ENCODE measurements at places on chromosomes 3 and 15.

DNA sequence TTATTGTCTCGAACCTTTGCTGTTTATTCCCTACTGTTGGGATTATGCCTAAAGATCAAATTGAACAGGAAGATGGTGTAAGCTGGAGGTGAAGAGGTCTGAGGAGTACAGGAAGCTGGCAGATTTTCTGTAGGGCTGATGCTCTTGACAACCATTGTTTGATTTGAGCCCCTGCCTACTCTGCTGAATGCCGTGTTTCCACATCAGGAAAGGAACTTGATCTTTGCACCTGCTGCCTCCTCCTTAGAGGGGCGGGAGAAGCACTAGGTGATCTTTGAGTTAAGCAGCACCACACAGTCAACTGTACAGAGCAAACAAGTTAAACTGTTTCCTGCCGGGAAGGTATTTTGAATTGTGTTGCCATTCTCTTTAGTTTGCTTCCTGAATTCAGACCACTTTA is 364.6 kb upstream of the EPHA6 start:
- DNase-seq = no peak

GRCh38 chr3:187802928-187803259 is 57.6 kb upstream of the BCL6 start:
- no peak for DNase-seq

GRCh38 chr15:57553526-57553925 is 38.2 kb upstream of the MYZAP start:
- no peak for DNase-seq

DNA sequence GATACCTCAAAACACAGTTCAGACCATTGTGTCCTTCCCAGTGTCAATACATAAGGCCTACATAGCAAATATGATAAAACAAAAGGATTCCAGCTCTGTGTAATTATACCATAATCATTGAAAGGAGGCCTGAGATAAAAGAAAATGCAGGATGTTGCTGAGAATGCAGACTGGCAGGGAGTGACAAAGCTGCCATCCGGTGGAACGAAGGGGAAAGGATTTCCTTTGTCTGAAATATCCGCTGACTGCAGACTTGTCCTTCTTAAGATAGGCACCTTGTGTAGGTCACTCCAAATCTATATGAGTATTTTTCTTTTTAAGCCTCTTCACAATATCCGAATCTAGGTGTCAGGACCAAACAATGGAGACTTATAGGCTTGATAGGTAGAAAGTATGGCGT is 108.0 kb downstream of the KCNH8 start:
- DNase-seq = no peak

DNA sequence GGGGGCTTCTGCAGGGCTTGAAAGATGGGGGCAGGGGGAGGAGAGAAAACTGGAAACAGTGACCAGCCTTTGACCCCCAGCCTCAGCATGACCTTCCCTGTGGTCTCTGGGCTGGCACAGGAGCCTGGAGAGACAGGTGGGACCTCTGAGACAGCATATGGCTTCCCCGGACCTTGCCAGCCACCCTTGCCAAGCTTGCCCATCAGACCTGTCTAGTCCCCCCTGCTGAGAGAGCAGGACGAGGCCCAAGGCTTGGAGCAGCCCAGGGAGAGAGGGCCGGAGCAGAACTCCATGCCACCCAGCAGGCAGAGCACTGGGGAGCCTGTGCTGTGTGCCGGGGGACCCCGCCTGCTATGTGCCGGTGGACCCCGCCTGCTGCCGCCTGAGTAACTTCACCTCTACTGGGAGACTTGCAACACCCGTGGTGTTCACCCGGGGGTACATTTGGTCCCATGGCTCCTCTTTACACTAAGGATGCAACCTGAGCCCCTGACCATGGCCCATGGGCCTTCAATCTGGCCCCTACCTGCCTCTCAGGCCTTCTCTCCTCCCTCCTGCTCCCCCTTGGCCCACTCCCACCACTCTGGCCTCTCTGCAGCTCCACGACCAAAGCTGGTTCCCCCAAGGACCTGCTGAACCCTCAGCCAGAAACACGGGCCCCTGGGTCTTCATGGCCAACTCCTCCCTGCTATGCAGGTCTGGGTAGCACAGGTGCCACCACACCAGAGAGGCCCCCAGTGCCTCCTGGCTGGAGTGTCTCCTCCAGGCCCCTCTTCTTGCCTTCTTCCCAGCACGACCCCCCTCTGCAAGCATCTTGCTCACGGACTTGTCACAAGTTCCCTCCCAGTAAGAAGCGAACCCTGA is 21.1 kb upstream of the SLC41A3 start:
- DNase-seq = no peak

GRCh38 chr3:110430146-110430545 is 641.5 kb upstream of the NECTIN3 start:
- DNase-seq = no peak

GRCh38 chr15:83248151-83249029 is 36.1 kb downstream of the BNC1 start:
- DNase-seq = no peak

DNA sequence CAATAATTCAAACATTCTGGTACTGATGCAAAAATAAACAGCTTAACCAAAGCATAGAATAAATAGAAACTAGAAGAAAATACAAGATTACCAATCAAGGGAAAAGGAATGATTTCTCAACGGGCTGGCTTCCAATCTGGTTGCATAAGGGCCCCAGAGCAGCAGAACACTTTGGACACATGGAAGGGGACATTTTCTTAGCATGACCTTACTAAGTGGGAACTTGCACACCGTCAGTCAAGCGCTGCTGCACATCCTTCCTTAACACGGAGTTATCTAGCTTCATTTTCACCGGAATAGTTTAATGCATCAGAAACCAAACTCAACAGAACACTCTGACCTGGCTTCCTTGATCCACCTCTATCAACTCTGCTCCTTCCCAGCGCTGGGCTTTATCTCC is 388.5 kb downstream of the VPS13C start:
- DNase-seq = no peak

DNA sequence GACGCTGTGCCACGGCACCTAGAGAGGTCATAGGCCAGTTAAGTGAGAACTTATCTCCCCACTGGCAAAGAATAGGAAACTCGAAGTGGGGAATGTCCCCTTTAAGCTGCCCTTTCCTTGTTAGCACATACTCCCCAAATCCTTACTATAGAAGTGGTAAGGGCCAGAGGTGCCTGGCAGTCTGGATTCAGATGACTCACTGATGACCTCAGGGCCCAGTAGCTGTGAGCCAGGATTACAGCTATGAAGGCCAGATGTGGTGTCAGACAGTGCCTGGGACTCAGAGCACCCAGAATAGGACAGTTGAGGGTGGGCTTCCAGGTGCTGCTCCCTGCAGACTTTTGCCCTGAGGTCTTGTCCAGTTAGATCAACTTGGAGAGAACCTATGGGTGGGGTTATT is 37.7 kb downstream of the PDIA5 start:
- DNase-seq = no peak

DNA sequence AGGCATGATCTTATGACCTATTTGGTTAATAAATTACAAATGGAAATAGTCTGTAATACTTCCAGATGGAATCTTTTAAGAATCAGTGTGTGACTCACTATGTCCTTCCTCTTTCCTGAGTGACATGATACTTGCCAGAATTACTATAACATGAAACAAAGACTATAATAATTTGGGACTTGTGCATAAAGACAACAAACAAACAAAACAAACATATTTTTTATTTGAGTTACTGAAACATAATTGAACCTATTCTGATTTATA is 1268.1 kb downstream of the OTOL1 start:
- DNase-seq = no peak

- DNase-seq = no peak
Measured at GRCh38 chr3:110901536-110901935, 170.1 kb upstream of the NECTIN3 start.

- DNase-seq = no peak
Measured at GRCh38 chr3:196920733-196921132, 21.6 kb downstream of the NCBP2 start.

DNA sequence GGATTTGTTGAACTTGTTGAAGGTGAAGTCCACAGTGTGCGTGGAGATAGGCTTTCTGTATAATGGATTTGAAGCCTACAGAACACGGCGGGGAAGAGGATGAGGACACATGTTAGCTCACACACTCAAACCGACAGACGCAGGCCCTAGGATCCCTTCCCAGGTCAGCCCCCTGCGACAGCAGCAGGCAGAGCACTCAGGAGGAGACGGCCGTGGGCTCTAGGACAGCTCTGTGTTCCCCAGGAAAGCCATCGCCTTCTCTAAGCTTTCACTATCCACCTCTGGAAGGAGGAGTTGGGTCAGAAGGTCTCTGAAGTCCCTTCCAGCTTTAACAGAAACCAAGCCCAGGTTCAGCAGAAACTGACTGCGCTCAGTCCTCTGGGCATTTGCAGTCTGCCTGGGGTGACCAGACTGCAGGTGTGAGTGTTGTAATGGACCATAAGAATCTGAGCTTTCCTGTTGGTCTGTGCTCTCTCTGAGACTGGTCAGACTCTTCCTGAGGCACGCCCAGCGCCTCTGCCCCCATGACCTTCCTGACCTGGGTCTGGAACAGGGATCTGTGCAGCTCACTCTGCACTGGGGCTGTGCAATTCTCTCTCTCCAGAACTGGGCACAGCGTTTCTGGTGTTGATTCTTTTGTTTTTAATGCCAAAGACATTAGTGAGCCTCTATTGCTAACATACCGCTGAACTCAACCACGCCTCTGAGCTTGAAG is 33.5 kb downstream of the UMPS start:
- DNase-seq = no peak

- no peak for DNase-seq
Measured at GRCh38 chr3:174955513-174956016, 96.4 kb downstream of the NAALADL2 start.

DNA sequence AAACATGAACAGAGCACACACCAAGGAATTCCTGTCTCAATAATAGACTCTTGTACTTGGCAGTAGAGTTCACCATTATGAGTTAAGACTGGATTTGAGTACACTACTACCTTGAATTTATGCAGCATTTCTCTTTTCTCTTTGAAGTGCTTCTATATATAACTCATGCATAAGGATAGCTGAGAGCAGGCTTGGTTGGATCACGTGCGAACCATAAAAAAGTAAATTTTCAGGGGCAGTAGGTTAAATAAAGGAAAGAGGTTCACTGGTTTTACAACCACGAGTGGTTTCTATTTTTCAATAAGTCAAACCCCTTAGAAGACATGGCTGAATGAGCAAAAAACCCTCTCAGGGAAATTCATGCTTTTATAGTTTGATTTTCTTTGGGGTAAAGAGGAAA is 28.6 kb upstream of the PDZRN3 start:
- no peak for DNase-seq

GRCh38 chr3:51434746-51435327 is 43.8 kb downstream of the RBM15B start:
- peak; percentile 8 for DNase-seq

GRCh38 chr3:50189989-50190388 is 1.4 kb upstream of the GNAT1 start:
- DNase-seq = no peak

DNA sequence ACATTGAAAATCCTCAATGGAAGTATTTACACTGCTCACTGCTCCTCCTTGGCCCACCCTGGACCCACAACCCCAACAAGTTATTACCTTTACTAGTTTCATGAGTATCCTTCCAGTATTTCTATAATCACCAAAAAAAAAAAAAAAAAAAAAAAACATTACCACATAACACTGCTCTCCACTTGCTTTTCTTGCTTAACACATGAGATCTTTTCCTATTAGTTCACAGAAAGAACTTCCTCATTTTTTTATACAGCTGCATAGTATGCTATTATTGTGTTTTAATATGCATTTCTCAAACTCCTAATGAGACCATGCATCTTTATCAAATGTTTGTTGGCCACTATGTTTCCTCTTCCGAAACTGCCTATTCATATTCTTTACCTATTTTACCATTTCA is 14.6 kb downstream of the GABPB1 start:
- no peak for DNase-seq

- DNase-seq = no peak
Measured at GRCh38 chr3:179438841-179439240, 12.4 kb downstream of the GNB4 start.

- DNase-seq = no peak
Measured at GRCh38 chr3:43062564-43063040, 43.3 kb downstream of the POMGNT2 start.

GRCh38 chr15:80121546-80121945 is 31.3 kb upstream of the FAH start:
- DNase-seq = no peak

- no peak for DNase-seq
Measured at GRCh38 chr3:117589454-117589853, 879.9 kb downstream of the TUSC7 start.

- DNase-seq = no peak
Measured at GRCh38 chr15:70399204-70399603, 301.5 kb upstream of the TLE3 start.

DNA sequence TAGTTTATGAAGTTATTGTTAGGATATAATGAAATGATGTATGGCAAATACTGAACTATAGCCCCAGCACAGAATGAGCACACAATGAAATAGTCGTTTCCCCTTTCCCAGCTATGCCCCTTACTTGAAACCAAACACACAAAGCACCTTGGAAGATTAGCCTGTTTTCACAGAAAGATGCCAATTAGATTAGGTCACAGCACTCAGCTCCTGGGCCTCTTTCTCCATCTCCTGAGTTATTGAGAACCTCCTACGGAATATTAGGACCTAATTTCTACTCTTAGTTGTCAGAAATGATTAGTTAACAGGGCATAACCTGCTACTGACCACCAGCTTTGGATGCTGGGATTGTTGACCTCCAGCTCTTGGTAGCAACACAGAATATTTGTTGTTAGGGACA is 269.4 kb upstream of the ROPN1 start:
- no peak for DNase-seq

GRCh38 chr3:30199096-30199759 is 407.2 kb upstream of the TGFBR2 start:
- DNase-seq = no peak

DNA sequence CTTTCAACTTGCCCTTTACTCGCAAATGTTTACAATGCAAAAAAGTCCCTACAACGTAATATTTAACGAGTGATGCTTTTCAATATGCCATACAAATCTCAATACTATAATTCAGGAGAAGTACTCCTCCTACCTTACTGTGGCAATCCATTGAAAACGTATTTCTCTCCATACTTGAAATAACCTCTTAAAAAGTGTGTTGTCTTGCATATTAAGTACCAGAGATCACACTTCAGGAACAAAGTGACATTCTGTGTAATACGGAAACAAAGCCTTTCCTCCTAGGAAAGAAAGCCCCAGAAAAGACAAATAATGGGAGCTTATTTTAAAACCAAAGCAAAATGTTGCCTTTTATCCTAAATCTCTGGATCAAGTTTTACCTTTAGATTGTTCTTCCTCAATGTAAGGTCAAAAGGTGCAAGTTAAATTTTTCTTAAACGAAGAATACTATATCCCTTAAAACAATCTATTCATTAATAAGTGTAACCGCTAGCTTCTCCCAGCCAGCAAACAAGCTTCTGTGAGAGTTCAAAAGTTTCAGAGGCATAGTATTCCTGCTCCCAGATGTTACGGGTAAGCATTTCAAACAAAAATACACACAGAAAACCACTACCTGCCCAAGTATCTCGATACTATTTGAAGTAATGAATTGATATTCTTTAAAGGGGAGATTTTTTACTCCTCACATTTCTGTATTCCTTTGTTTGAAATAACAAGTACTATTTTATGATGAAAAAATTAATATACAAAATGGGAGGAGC is 1.7 kb downstream of the TJP1 start:
- DNase-seq = no peak

GRCh38 chr3:186965141-186965879 is 35.0 kb downstream of the ST6GAL1 start:
- DNase-seq = no peak

GRCh38 chr3:144105542-144105941 is 133.9 kb downstream of the DIPK2A start:
- DNase-seq = no peak

GRCh38 chr15:77632534-77633133 is at the start of gene LINGO1:
TSS of gene LINGO1 (minus strand) at chr15:77632912. CDS start at chr15:77632315, 597 bp downstream.
- DNase-seq = no peak

Data from epithelial cell of prostate (primary cell).